Epithelial cell of proximal tubule (primary cell): ENCODE measurements at places on chromosomes 16 and 17. TPM values are rescaled to one million over a fixed set of nuclear protein-coding genes. Genes with fewer than 3 reads are reported as not detected.

GRCh38 chr16:6698548-6698947 is 634.1 kb upstream of the RBFOX1 start:
- no peak for DNase-seq

DNA sequence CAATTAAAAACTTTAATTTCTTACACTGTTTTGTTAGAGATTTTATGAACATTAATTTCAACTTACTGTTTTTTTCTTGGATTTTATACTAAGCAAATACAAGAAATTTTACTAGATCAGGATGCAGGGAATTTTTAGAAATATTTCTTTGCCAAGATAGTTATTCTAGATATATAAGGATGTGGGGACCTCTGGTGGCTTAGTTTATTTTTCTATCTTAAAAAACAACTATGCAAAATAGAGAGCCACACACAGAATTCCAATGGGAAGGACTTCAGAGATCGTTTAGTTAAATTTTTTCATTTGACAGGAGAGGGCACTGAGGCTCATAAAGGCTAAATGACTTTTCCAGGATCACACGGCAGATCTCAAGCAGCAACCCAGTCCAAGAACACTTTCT is 23.0 kb upstream of the CAPNS2 start:
- no peak for DNase-seq

- DNase-seq, result no peak
Measured at GRCh38 chr16:58741166-58741565, 7.0 kb upstream of the GOT2 start.

- DNase-seq, result no peak
Measured at GRCh38 chr17:35235917-35236316, 7.0 kb upstream of the SLFN5 start.

DNA sequence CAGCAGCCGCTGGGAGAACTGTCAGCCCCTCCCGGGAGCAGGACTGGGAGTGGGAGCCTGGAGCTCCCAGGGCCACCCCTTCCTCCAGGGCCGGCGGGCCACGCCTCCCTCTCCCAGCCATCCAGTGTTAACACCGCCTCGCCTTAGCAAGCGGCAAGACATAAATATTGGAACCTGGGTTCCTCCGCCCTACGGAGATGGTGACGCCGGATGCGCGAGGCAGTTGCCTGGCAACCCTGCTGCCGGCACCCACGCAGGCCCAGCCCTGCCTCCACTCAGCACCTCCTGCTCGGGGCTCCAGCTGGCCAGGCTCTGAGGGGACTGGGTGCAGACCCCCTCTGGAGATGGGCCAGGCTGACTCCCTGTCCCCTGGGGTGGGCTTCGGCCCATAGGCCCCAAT is 27.4 kb upstream of the CACNA1H start:
- no peak for DNase-seq

- DNase-seq, result no peak
Measured at GRCh38 chr17:33266116-33266515, 27.0 kb downstream of the ASIC2 start.

GRCh38 chr17:73872816-73873215 is 228.6 kb upstream of the SDK2 start:
- DNase-seq, result no peak

GRCh38 chr17:55814377-55814776 is 63.5 kb downstream of the PCTP start:
- peak; percentile 35 for DNase-seq

GRCh38 chr16:20675488-20676267 is 21.8 kb downstream of the ACSM1 start:
- peak; percentile 38 for DNase-seq

- no peak for DNase-seq
Measured at GRCh38 chr17:21078016-21078780, 35.4 kb upstream of the USP22 start.

DNA sequence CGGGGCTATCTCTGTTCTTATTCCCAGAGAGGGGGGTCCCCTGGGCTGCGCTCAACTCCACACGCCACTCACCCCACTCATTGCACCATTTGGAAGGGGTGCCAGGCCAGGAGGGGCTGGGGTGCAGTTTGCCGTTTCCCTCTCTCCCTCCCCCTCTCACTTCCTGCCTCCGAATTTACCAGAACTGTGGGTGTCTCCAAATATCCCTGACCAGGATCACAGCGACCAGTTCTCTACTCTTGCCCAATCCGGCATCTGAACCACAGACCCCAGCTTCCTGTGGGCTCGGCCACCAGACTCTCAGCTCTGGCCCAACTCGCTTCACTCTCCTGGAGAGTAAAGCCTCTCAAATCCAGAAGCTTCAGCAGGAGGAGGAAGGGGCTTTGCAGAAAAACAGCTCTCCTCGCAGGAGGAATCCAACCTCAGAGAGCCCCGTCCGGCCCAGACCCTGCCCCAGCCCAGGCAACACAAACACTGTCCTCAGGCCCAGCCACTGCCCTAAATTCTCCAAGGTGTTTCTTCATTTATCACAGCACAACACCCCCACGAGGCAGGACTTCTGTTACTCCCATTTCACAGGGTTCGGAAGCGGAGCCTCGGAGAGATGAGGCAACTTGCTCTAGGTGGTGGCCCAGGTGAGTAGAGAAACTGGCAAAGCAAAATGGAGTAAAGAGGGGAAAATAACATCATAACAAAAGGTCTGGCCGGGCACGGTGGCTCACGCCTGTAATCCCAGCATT is 423 bp upstream of the ASGR2 start:
- no peak for DNase-seq

- no peak for DNase-seq
Measured at GRCh38 chr17:79192503-79193351, 118.1 kb downstream of the ENGASE start.

- no peak for DNase-seq
Measured at GRCh38 chr17:82246365-82247181, 17.7 kb downstream of the SLC16A3 start.

GRCh38 chr16:14132696-14133048 is 61.6 kb downstream of the MRTFB start:
- peak; percentile 81 for DNase-seq

GRCh38 chr17:21475571-21475970 is 99.4 kb downstream of the KCNJ12 start:
- no peak for DNase-seq

DNA sequence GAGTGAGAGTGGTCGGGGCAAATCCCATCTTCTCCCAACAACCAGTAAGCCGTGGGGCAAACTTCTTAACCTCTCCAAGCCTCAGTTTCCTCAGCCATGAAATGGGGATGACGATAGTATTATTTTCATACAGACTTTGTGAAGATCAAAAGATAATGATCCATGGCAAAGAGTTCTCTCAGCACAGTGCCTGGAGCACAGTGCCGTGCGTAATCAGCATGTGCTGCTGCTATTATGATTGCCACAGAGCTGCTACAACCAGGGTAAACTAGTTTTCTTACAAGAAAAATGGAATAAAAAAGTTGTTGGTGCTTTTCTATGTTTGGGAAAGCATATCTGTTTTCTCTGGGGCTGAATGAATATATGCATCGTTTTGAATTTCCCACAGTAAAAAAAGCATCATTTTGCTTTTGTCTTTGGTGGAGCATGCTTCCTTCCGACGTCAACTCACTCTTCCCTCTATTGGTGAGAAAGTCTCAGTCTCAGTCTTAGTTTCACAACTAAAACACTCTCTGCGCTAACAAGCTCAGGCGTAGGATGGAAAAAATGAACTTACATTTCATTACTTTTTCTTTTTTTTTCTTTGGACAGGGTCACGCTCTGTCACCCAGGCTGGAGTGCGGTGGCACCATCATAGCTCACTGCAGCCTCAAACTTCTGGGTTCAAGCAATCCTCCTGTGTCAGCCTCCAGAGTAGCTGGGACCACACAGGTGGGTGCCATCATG is 37.2 kb downstream of the CDK5R1 start:
- no peak for DNase-seq

DNA sequence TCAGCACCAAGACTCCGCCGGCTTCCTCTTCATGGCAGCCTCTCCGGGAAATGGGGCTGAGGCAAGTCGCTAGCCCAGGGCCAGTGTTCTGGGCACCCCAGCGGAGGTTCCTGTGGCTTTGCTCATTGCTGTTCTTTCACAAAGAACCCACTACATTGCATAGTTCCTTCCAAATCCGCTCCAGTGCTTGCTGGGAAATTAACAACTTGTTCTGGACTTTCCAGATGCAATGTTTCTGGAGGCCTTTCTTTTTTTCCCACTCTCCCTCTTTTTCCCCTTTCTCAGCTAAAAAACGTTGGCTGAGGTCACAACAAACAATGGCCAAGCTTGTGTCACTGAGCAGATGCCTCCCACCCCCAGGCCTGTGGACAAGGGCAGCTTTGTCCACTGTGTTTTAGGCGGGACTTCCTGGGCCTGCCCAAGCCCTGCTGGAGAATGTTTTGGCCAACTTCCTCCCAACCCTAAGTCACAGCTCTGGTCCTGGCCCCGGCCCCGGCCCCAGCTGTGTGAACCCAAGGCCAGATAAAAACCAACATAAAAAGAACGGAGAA is 131.5 kb upstream of the RCVRN start:
- no peak for DNase-seq

DNA sequence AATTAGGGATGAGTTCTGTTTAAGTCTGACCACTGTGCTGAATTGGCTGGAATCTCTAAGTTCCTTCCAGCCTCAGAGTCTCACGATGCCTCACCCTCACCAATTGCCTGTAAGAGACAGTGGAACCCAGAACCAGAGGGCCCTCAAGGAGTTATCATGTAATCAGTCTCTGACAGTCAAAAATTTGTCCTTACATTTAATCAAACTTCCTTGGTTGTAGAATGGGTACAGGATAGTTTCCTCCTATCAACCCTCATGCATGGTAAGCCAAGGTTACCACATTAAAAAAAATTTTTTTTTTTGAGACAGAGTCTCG is 83.2 kb downstream of the CDK5R1 start:
- DNase-seq, result no peak

GRCh38 chr16:69166946-69167930 is 19.7 kb upstream of the SNTB2 start:
- DNase-seq, result no peak

DNA sequence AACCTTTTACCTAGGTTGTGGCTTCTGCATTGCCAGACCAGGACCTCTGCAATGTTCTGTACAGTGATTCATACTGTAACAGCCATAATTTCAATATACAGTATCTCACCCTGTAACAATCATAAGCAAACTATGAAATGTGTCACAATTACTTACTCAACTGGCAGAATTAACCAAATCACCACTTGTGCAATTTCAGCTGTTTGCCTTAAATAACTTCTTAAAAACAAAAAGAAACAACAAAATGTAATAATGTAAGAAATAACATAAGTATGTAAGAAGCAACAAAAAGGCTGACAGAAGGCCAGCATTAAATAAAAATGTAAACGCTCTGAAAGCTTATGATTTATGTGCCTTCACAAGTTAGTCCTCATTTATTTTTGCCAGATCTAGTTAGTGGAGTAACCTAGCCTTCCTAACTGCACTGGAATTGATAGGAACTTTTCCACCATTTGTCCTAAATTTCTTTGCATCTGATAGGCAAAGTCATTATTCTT is 96.9 kb downstream of the SKAP1 start:
- DNase-seq, result no peak

DNA sequence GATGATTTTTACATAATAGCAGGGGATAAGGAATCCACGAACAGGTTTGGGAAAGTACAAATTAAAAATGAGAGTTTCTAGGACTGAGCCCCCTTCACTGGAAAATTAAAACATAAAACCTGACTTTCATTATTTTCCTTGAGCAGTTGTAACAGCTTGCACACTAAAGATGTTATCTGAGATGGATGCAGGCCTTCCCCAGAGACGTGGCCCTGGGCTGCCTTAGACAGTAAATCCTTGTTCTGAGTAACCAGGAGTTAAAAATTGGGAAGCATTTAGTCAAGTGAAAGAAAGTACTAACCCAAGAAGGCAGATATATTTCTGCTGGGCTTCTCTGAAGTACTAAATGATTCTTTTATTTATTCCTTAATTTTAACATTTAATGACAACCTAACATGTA is 432.2 kb upstream of the KIF2B start:
- no peak for DNase-seq

NACA2 gene
- not detected in 2 replicates for total RNA-seq

FBXW10B gene
- total RNA-seq, result 1.2 TPM in 1 of 2 replicates, not detected in the other

ZNF174 gene
- 9.5 and 13.7 TPM in 2 replicates for total RNA-seq

TNFRSF13B gene
- not detected in 2 replicates for total RNA-seq

ABCA9 gene
- total RNA-seq, result under 0.01 TPM in 1 of 2 replicates, not detected in the other

TSPOAP1 gene
- 0.87 and 3.5 TPM in 2 replicates for total RNA-seq

FOXN1 gene
- total RNA-seq, result not detected in 2 replicates

TPPP3 gene
- total RNA-seq, result 0.36 TPM in 1 of 2 replicates, not detected in the other

FBXO39 gene
- total RNA-seq, result not detected in 2 replicates

CES3 gene
- 0.75 TPM in 1 of 2 replicates, not detected in the other for total RNA-seq

AFMID gene
- total RNA-seq, result 29.5 and 47.2 TPM in 2 replicates

KRT23 gene
- 13.4 and 17.1 TPM in 2 replicates for total RNA-seq

FUS gene
- total RNA-seq, result 67.2 and 83.8 TPM in 2 replicates
